Activated CD8-positive, alpha-beta memory T cell treated with anti-CD3 and anti-CD28 coated beads for 4 hours (primary cell): ENCODE measurements at places on chromosomes 11 and 22.

- no peak for DNase-seq
Observed at GRCh38 chr11:76336597-76336996, 44.3 kb downstream of the THAP12 start.

DNA sequence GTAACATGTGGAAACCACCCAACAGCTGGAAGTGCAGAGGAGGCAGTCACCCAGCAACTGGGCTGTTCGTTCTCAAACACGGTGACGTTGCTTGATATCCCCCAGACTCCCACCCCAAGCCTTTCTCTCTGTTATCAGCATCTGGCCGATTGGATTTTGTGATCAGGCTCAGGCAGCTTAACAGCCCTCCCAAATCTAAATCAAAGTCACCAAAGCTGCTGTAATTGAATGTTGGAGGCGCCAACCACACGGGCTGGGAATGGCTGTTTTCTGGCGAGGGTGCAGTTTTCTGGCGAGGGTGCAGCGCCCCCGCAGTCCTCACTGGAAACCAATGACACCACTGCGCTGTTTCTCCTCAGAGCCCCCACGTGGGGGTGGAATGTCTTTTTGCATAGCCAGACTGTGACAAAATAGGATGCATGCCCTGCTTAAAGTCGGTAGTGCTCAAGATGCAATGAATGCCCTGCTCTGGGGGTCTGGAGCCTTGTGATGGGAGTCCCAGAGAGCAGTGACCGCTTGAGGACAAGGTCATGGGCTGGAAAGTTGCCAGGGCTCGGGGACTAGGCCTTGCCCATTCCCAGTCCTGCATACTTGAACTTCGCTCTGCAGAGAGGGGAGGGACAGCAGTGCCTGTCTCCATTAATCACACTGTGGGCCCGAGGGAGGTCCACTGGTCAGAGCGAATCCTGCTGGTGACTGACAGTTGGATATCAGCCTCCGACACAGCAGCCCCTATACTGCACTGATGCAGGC, 105.3 kb downstream of the MORC2 start:
- DNase-seq: no peak

DNA sequence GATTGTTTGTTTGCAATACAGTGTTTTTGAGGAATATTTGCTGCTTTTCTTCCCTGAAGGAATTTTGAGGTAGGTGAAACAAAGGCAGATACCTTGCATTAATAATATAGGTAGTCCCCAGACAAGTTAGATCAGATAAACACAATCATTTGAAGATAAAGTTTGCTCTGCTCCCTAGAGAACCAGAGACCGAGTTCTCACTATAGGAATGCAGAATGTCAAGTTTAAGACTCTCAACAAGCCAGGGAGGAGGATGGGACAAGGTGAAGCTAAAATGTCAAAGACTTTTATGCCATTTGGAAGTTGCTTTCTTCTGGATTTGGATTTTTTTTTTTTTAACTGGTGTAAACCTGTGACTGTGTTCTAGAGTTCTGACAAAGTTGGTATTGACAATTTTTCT, 364.7 kb downstream of the TTC28 start:
- DNase-seq: no peak

DNA sequence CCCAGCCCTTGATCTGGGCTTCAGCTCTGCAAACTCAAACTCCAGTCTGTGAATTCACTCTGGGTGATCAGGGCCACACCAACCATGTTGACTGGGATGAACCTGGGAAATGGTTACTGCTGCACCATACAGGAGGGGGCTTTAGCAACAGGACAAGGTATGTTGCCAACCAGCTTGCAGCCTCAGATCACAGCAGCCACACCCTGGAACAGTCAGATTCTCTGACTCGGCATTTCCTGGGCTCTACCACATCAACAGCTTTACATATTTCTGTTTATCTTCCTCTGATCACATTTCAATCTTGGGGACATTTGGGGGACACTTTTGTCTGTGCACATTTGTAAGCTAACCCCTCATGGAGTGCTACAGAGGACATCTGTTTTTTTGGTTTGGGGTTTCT, 267.0 kb upstream of the NCAM1 start:
- no peak for DNase-seq

GRCh38 chr11:117187799-117188481, 9.4 kb downstream of the SIDT2 start:
- no peak for DNase-seq
